Astrocyte (in vitro differentiated cells and primary cell): ENCODE measurements at places on chromosomes 12 and 14. TPM values are rescaled to one million over a fixed set of nuclear protein-coding genes. Genes with fewer than 3 reads are reported as not detected.

DNA sequence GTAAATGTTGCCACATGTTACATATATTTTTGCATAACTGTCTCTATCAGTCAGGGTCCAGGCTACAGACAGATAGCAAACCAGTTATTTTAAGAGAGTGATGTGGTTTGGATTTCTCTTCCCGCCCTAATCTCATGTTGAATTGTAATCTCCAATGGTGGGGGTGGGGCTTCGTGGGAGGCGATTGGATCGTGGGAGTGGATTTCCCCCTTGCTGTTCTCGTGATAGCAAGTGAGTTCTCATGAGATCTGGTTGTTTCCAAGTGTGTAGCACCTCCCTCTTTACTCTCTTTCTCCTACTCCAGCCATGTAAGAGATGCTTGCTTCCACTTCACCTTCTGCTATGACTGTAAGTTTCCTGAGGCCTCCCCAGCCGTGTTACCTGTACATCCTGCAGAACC is 704.2 kb upstream of the TBX3 start:
- DNase-seq, result no peak
- H3K36me3 ChIP-seq, result no peaks in the 10 kb centered on the region
- peaks cover 8% of the 10 kb centered on the region for H3K4me1 ChIP-seq
- no peak overlapping the region for H3K27ac ChIP-seq
- H3K27me3 ChIP-seq, result no peaks in the 10 kb centered on the region

GRCh38 chr12:131897276-131897675 is 2.9 kb downstream of the ULK1 start:
- no peak for DNase-seq
- H3K4me1 ChIP-seq, result peaks cover 17% of the 10 kb centered on the region
- no peaks in the 10 kb centered on the region for H3K36me3 ChIP-seq
- no peaks in the 10 kb centered on the region for H3K27me3 ChIP-seq
- H3K4me3 ChIP-seq, result no peak overlapping the region

DNA sequence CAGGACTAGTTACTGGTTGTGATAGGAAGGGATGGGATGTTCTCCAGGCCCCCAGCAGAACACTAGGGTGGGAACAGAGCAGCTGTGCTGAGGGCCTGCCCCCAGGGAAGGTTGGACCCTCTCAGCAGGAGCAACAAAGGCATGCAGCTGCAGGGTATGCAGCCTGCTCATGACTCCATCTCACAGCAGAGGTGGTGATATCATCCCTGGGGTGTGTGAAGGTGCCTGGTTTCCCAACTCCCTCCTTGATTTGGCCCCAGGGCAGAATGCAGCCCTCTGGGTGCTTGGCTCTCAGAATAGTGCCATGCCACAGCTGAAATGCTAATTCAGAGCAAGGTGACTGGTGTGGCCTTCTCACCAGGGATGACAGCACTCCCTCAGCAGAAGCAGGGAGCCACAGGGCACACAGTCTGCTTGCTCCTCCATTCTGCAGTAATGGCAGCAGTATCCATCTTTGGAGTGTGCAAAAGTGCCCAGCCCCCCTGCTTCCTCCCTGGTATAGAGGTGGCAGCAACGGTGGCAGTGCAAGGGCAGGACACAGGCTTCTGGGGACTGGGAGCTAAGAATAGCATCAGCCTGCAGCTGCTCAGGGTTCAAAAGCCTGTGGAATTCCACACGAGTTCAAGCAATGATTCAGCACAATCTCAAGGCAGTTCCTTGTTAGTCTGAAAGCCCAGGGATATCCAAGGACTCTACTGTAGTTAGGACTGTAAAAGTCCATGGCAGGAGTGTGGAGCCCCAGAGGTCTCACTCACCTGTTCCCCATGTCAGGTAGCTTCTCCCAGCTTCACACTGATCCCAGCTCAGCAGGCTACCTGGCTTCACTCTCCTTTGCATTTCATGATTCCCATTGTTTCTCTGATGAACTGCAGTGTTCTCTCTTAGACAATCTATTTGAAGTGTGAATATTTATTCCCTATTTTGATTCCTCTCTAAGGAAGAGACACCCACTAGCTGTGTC is 298.1 kb upstream of the FOXG1 start:
- peak; percentile 6 for DNase-seq
- H3K27ac ChIP-seq, result no peak overlapping the region
- peaks cover 5% of the 10 kb centered on the region for H3K4me1 ChIP-seq
- no peaks in the 10 kb centered on the region for H3K27me3 ChIP-seq
- no peaks in the 10 kb centered on the region for H3K36me3 ChIP-seq
- H3K4me3 ChIP-seq, result no peak overlapping the region

DNA sequence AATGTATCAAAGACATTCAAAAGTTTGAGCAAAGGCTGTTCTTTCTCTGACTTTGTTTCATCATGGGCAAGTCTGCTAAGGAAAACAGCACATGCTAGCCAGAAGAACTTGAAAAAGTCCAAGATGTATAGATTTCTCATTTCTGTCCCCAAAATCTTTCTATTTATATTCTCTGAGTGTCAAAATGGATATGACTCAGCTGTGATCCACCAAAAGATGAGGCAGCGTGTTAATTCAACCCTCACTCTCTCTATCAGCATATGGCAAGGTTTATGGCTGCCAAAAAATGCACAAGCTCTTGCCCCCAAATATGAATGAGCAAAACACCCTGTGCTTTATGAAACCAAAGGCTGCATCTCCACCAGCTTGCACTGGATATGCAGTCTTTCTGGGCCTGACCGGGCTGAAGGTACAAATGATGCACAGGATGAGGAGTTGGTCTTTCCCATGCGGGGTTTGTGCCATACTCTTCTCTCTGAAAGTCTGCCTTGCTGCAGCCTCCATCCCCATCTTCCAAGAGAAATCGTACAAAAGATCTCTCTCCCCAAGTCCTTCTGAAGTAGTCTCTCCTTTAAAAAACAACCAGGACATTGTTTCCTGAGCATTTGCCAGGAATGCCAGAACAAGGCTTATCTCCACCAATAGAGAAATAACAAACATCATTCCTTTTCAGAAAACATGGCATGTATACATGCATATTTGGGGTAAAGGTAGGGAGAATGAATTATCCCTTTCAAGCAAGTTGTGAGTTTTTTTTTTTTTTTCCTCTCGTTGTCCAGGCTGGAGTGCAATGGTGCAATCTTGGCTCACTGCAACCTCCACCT is 203.4 kb downstream of the TMX1 start:
- peaks cover 41% of the 10 kb centered on the region for H3K4me1 ChIP-seq
- H3K27me3 ChIP-seq, result no peaks in the 10 kb centered on the region
- H3K4me3 ChIP-seq, result no peak overlapping the region
- DNase-seq, result peak; percentile 47
- H3K36me3 ChIP-seq, result no peaks in the 10 kb centered on the region

- H3K4me3 ChIP-seq, result no peak overlapping the region
- H3K4me1 ChIP-seq, result peaks cover 5% of the 10 kb centered on the region
- H3K27me3 ChIP-seq, result no peaks in the 10 kb centered on the region
- H3K36me3 ChIP-seq, result no peaks in the 10 kb centered on the region
- no peak for DNase-seq
- H3K27ac ChIP-seq, result no peak overlapping the region
Observed at GRCh38 chr14:96126339-96126782, 78.3 kb upstream of the BDKRB2 start.

DNA sequence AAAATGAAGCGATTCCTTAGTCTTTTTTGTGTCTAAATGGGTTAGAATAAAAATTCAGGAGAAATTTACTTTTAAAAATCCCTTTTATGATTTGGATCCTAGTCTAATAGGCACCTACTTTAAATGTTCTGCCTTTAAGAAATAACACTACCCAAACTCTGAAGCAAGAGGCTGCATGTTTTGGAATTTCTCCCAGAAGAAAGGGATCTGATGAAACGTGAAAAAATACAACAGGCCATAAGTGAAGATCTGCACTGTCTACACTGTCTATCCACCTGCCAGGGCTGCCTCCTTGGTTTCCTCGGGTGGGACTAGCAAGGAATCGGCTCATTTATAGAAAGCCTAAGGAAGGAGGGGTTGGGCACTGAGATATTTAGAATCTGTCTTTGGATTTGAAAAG is 22.1 kb downstream of the ACVR1B start:
- DNase-seq, result no peak
- H3K4me1 ChIP-seq, result peaks cover 70% of the 10 kb centered on the region
- peaks cover 5% of the 10 kb centered on the region for H3K36me3 ChIP-seq
- no peak overlapping the region for H3K27ac ChIP-seq

DNA sequence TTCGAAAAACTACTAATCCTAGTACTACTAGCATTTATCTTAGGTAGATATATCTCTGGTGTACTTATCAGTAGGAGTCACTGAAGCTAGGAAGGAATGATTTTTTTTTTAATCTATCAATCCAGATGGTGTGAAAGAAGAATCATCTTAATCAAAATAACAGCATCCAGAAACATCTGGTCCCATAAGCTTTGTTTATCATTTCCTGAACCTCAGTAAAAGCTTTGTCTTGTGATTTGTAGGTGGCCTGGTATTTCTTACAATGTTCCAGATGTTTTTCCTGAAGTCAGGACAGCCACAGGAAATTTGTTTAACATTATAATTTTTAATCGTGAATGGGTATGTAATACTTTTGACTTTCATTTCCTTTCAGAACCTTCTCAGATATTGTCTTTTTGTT is 28.0 kb upstream of the LUM start:
- H3K36me3 ChIP-seq, result no peaks in the 10 kb centered on the region
- H3K4me3 ChIP-seq, result no peak overlapping the region
- no peaks in the 10 kb centered on the region for H3K27me3 ChIP-seq
- no peak for DNase-seq
- H3K27ac ChIP-seq, result no peak overlapping the region

The LAG3 gene
- 2.0 TPM in 2 replicates for total RNA-seq

The GPR132 gene
- 1.7 and 2.2 TPM in 2 replicates for total RNA-seq

The GUCY2C gene
- total RNA-seq, result 0.09 and 0.10 TPM in 2 replicates

The RERGL gene
- not detected in 2 replicates for total RNA-seq

The COX8C gene
- total RNA-seq, result not detected in 2 replicates

The CCDC177 gene
- total RNA-seq, result not detected in 2 replicates

The RD3L gene
- total RNA-seq, result not detected in 2 replicates
